HS-5 (cell line): ENCODE measurements at places on chromosomes 3 and 15.

- DNase-seq = no peak
These were observed 70.8 kb downstream of the ADAMTS9 start for GRCh38 chr3:64616953-64617352.

DNA sequence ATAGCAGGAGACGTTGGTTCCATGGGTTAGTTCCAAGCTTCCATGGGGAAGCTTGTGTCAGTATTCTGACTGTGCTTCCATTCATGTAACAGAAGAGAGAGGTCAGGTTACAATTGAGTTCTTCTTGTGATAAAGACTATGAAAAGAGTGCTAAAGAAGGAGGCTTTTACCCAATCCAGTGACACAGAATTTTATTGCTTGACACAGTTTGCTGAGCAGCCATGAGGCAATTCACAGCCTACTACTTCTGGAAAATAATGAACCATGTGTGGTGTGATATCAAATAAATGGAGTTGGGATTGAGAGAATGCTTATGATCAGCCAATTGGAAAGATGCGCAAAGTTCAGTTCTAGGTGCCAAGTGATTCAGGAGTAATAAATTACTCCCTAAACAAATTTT lies 233.4 kb downstream of the LSAMP start:
- no peak for DNase-seq

- DNase-seq = no peak
These were observed 18.8 kb upstream of the IQSEC1 start for GRCh38 chr3:13091898-13092611.

DNA sequence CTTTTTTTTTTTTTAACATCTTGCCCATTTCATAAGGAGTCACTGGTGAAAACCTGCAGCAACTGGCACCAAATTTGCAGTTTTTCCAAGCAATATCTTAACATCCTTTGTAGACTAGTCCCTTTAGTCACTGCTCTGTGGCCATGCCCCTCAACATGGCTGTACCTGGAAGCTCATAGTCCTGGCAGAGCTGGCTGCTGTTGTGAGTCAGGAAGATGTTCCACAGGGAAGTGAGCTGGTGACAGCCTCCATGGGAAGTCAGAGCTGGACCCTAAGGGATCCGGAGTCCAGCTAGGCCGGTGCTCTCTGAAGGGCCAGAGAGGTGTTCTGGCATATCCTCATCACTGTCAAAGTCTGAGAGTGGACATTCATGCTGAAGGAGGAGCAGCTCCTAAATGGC lies 99.3 kb upstream of the ZBED2 start:
- DNase-seq = no peak

- DNase-seq = no peak
These were observed 193.1 kb downstream of the GBE1 start for GRCh38 chr3:81568378-81568777.

- DNase-seq = no peak
These were observed 3.2 kb downstream of the MAP2K1 start for GRCh38 chr15:66389859-66390381.

DNA sequence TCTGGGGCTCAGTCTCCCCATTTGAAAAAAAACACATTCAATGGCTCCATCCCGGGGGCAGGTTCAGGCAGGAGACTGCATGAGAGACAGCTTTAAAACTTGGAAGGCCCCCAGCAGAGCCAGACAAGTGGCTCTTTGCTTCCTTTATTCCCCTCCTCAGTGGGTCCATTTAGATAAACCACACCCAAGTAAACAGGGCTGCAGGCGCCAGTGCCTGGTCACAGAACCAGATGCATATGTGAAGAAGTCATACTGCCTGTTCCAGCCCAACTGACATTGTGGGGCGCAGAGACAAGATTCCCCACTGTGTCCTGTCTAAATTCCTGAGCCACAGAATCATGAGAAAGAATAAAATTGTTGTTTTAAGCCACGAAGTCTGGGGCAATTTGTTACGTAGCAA lies 9.0 kb downstream of the FBN1 start:
- DNase-seq = no peak

DNA sequence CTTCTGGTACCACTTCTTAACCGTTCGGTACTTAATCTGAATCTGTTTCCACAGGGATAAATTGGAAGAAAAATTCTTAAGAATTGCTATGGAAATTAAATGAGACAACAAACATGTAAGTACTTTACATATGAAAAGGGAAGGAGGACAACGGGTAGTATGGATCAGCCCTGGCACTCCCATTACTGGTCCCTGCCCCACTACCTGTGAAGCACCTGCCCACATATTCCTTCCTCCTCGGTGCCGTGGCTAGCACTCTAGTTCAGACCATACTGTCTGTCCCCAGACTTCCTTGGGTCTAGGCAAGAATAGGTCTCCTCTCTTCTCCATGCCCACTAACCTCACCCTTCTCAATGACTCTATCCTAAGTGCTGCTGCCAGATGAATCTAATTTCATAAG lies 46.2 kb downstream of the SHQ1 start:
- DNase-seq = no peak
